Activated CD4-positive, alpha-beta T cell treated with anti-CD3 and anti-CD28 coated beads for 48 hours (primary cell): ENCODE measurements at places on chromosomes 2 and 18.
A peak's percentile ranks its signal among the peaks of the same experiment; 100 is the strongest.

- DNase-seq = no peak
Observed at GRCh38 chr18:46362533-46362932, 258.3 kb downstream of the HAUS1 start.

DNA sequence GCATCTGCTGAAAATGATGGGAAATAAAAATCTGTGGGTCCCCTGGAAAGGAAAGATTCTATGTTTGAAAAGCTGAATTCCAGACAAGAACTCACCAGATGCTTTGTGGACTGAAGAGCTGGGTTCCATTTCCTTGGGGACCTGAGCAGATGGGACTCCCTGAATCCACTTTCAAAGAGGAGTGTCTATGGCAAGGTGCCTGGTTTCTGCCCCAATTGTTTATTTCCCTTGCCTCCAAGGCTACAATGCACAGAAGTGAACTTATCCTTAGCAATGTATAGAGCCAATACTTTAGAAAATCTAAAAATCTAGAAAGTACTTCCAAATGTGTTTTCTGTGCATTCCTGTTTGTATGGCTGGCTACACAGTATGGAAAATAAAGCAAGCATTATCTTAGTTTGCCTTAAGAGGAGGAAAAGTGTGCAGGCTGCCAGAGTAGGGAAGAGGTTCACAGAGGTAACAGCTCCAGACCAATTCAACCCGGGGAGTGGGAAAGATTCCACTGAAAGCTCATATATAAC is 420.5 kb downstream of the NRXN1 start:
- no peak for DNase-seq

- no peak for DNase-seq
Observed at GRCh38 chr2:212816267-212816666, 277.7 kb upstream of the ERBB4 start.

DNA sequence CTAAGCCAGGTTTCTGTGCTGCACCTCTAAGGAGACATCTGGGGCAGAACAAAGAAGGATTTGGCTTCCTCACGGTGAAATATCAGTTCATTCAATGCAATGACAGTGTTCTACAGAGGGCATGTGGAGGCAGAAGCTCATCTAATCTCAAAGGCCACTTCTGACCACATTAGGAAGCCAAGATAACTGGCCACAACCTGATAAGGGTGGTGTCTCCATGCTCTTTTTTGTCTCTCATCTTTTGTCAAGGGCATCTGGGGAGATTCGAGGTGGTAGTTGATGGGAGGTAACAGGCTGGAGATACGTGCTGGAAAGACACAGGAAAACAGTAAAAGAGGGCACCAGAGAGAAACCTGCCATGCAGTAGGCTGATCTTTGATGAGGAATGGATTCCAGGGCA is 303.9 kb downstream of the LRATD1 start:
- no peak for DNase-seq

- no peak for DNase-seq
Observed at GRCh38 chr2:240642061-240642805, 17.0 kb downstream of the GPR35 start.

- DNase-seq = no peak
Observed at GRCh38 chr2:234999740-235000425, 48.1 kb downstream of the SH3BP4 start.

- no peak for DNase-seq
Observed at GRCh38 chr18:79502782-79503181, 107.1 kb downstream of the NFATC1 start.

GRCh38 chr2:10038716-10039115 is 4.6 kb upstream of the KLF11 start:
- no peak for DNase-seq

GRCh38 chr2:190693533-190694232 is 44.8 kb downstream of the NAB1 start:
- peak; percentile 24 for DNase-seq

- no peak for DNase-seq
Observed at GRCh38 chr2:12618576-12618975, 98.2 kb upstream of the TRIB2 start.

- DNase-seq = no peak
Observed at GRCh38 chr2:39179974-39180960, 59.4 kb upstream of the SOS1 start.

DNA sequence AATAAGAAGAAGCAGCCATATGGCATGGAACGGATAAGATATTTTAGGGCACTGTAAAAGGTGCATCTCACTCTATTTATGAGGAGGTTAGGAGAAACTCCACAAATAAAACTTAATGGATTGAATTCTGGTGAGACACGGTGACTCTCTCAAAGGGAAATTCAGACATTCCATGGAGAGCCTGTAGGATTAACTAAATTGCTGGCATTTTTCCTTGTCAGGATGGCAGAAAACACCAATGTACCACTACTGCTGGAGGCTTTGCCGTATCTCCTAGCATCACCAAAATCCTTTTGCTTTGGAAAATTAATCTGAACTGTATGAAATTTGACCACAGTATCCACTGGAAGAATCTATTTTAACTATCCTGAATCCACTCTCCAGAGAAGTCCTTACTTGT is 79.3 kb downstream of the RBM43 start:
- no peak for DNase-seq

- no peak for DNase-seq
Observed at GRCh38 chr2:86673986-86674670, 46.0 kb upstream of the RMND5A start.

- no peak for DNase-seq
Observed at GRCh38 chr18:70907673-70908072, 618.8 kb downstream of the SOCS6 start.

- DNase-seq = no peak
Observed at GRCh38 chr2:46241344-46241743, 55.9 kb upstream of the EPAS1 start.

GRCh38 chr2:108385411-108386071 is 7.8 kb downstream of the SULT1C4 start:
- no peak for DNase-seq

DNA sequence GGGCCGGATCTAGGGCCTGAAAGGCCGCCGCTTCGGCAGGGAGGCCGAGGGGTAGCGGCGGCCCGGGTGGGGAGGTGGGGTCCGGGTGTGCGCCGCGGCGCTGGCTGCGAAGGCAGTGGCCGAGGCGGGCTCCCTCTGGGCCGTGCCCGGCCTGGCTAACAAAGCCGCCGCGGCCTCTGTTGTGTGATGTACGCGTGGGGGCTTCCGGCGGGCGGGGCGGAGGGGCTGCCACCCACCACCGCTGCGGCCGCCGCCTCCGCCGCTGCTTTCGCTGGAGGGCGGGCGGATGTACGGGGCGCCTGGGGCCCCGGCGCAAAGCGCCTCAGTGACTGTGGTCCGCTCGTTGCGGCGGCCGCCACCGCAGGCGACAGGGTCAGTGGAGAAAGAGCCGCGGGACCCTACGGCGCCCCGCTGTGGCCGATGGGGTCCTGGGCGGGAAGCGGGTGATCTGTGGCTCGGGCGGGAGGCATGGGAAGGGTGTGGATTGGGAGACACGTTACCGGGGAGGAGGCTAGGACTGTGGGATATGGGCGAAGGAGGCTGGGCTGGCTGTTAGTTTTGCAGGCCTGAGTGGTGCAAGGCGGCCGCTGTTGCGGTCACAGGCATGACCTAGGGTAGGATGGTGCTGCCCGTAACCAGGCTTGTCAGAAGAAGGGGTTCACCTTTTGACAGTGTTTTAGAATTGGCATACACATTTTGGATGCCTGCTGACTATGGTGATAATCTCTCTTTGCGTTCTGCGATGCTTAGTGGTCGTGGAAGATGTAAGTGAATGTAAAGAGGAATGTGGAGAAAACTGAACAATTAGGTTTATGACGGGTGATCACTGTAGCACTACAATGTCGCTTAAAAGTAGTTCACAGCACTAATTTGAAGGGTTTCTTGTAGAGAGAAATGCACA is 662 bp downstream of the BZW1 start:
- DNase-seq = peak; percentile 66

DNA sequence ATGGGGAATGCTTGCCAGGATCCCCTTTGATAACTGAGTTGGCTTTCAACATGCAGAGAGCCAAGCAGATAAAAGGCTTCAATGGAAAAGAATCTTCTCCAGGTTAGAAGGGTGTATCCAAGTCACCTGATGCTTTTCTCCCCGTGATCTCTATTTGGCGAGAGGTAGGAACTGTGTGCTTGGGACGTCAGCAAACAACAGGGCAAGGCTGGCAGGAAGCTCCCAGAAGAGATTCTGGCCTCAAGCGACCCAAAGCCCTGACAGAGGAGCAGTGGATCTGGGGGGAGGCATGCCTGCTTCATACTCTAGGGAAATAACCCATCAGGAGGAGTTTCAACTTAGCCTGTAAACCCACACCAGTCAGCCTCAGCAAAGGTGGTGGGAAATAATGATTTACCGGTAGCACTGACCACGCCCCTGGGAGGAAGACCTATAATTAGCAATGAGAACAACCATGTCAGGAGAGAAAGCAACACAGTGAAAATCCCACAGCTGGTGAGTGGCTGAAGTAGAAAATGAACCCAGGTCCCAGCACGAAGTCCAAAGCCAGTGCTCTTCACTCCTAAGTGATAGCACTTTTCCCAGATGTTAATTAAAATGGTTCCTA is 76.3 kb upstream of the SEC11C start:
- DNase-seq = no peak

GRCh38 chr2:80706541-80706940 is 402.0 kb upstream of the LRRTM1 start:
- no peak for DNase-seq
